ENCODE measurements at places on chromosomes 3 and 15.
A peak's percentile ranks its signal among the peaks of the same experiment; 100 is the strongest.

- no peak for DNase-seq
Measured at GRCh38 chr15:52558196-52558595, 10.6 kb downstream of the ARPP19 start.

- no peak for DNase-seq
Measured at GRCh38 chr3:45105855-45106671, 40.1 kb downstream of the CDCP1 start.

GRCh38 chr3:39970982-39971381, 161.6 kb downstream of the MYRIP start:
- DNase-seq, result no peak

GRCh38 chr3:9105421-9105820, 142.1 kb upstream of the RAD18 start:
- DNase-seq, result no peak

GRCh38 chr3:115469649-115470048, 153.7 kb upstream of the GAP43 start:
- no peak for DNase-seq

GRCh38 chr3:128875556-128876120, 3.8 kb upstream of the ACAD9 start:
- DNase-seq, result no peak

GRCh38 chr3:53109190-53109589, 21.0 kb downstream of the RFT1 start:
- no peak for DNase-seq

- DNase-seq, result no peak
Measured at GRCh38 chr15:27679731-27680471, 419.2 kb downstream of the OCA2 start.

- DNase-seq, result no peak
Measured at GRCh38 chr3:194395778-194396538, 3.1 kb downstream of the GP5 start.

DNA sequence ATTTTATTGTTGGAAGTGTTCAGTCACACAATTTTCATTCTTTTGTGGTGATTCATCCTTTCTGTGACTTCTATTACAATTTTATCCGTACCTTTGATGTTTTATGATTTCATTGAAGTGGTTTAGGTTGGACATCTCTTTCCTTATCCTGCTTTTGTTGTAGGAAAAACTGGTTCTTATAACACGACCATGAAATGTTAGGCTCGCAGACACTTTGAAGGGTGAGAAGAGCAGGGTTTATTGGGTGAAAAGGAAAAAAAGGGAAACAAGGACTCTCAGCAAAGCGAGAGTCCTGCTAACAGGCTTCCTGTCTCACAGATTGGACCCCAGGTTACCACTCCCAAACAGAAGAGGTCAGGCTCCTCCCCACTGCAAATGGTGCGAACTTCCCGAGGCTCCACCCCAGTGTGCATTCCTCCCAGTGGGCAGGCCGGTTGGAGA, 257.4 kb downstream of the STXBP5L start:
- DNase-seq, result no peak

DNA sequence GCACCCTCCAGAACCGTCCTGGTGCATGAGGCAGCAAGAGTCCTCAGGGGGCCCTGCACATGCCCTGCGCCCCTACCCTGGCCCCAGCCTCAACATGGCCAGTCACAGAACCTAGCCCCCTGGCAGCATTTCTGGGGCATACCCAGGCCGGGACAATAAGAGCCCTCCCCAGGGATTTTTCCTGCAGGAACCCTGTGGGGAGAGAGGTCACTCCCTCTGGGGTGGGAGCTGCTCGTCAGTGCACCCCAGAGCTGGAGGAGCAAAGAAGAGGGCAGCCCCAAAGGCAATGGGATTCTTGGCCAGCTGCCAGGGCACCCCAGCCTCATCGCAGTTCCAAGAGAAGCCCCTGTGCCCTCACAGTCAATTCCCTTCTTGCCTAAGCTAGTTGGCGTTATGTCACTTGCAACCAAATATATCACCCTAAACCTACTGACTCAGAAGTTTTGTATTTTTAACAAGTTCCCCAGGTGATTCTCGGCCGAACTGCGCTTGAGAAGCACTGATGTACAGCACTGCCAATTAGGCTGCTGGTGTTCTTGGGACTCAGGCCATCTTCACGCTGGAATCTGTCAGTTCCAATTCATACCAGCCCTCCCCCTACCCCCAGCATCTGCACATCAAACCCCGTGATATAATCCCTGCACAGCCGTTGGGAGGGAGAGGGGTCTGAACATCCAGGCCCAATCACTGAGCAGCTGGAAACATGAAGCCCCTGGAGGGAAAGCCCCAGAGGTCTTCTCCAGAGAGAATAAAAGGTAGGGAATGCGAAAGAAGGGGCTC, 87.5 kb upstream of the PRR20G start:
- no peak for DNase-seq

GRCh38 chr3:77348244-77348855, 308.5 kb downstream of the ROBO2 start:
- no peak for DNase-seq

- DNase-seq, result no peak
Measured at GRCh38 chr15:25795712-25796111, 67.4 kb downstream of the ATP10A start.

DNA sequence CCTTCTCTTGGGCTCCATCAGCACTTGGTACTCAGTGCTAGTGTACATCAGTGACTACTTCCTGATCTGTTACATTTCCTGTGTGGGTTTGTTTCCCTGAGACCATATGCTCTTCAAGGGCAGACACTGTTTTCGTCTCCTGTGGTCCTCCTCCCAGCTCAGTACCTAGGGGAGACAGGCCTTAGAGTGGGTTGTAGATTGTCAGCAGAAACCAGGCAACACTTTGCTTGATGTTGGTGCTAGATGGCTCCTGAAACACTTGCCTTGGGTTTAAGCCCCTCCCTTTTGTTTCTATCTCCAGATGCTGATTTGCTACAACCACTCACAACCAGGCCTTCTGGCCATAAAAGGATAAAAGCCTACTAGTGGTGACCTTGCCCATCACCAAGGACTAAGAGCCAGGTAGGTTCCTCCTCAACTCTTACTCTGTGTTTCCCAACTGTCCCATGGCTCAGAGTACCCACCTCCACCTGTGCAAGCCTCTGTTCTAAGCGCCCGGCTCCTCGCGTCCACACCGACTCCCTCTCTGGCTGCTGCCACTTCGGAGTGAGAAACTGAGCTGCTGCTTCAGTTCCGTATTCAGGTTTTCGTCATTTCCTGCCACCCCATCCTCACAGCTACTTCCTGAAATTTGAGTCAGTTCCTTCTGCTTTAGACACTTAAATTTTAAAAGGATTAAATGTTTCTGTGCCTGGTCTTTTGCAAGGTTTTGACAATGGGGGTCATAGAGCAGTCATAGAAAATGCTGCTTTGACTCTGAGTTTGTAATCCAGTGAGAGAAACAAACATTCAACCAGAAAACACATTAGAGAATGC, at the start of gene HCLS1:
Gene HCLS1, minus strand, starts transcription at position 548 of the 816 bp plus-strand sequence. CDS start 2,556 bp downstream, outside the sequence.
- DNase-seq, result peak; percentile 74

- DNase-seq, result no peak
Measured at GRCh38 chr3:63791974-63792373, 27.1 kb upstream of the C3orf49 start.

- no peak for DNase-seq
Measured at GRCh38 chr15:70815604-70816003, 38.4 kb downstream of the LARP6 start.

- no peak for DNase-seq
Measured at GRCh38 chr15:70714565-70714964, 48.8 kb downstream of the UACA start.

DNA sequence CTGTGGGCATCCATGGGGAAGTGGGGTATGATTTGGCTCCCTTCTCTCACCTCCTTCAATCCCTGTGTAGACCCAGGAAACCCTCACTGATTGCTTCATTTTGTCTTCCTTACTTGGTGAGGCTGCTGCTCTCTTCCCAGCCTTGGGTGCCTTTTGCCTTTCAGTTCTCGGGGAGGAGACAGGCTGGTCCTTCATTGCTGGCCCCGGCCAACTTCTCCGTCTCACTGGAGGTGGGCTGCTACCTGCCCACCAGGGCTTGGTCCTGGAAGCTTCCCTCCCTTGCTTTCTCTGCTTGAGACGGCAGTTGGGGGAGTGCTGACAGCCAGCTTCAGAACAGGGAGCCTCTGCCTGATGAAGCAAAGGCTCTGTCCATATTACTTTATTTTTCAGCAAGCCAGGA, 4.7 kb downstream of the FOXL2 start:
- no peak for DNase-seq

DNA sequence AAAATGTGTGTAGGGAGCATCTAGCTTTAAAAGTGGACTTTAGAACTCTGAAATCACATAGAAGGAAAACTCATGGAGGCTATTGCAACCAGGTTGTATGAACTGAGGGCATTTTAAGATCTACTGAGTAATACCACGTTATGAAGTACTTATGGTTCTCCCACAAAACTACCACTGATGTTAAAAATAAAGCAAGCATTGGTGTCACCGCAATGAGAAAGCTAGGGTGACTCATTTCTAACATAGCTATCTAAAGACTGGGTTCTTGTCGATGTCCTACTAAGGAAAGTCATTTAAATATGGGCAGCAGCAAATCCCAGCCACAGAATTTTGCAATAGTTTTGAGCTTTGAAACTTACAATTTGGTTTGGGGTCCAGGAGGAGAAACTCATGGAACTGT, 584.8 kb downstream of the DIPK2A start:
- DNase-seq, result no peak

- no peak for DNase-seq
Measured at GRCh38 chr3:58095603-58096138, 87.4 kb downstream of the FLNB start.

GRCh38 chr15:100134089-100134583, 207.6 kb downstream of the ADAMTS17 start:
- no peak for DNase-seq

GRCh38 chr3:86175051-86175536, 815.9 kb downstream of the VGLL3 start:
- DNase-seq, result no peak

DNA sequence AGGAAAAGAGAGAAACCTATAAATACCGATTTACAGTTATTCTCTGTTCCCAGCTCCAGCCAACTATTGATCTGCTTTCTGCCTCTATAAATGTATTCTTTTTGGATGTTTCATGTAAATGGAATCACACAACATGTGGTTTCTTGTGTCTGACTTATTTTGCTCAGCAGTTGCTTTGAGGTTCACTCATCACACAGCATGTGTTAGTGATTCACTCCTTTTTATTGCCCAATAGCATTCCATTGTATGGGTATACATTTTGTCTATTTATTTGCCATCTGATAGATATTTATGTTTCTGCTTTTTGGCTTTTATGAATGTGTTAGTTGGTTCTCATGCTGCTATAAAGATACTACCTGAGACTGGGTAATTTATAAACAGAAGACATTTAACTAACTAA, 23.6 kb downstream of the CCR1 start:
- DNase-seq, result no peak

DNA sequence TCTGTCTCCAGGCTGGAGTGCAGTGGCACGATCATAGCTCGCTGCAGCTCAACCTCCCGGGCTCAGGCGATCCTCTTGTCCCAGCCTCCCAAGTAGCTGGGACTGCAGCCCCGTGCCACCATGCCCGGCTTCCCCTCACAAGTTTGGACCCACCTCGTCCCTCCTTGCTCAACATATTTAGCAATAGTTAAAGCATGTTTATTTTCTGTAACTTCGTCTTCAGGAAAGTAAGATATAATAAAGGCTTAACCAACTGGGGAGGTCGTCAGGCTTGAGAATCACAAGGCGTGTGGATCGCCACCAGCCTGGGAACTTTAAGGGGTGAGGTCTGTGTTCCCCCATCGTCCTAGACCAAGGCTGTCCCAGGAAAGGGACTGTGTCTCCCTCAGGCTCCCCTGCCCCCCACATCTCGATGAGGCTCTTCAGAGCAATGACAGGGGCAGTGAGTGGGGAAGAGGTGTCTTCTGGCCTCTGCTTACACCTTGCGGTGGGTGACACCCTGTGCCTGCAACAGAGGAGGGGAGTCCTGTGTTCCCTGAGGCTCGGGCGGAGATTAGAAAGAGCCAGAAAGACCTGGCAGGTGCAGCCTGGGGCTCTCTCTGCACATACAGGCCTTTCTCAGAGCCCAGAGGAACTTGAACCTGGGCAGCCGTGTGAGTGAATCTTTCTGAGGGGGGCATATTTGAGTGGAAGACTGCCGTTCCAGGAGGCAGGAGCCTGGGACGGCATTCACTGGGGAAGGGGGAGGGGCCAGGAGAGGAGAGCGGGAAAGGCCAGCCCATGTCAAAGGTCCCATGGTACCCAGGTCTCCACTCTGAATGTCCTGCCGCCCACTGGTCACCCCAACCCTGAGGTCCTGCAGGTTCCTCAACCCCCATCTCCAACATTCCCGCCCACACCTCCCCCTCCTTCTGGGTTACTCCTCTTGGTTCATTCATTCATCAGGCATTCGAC, 152.3 kb downstream of the SMAD6 start:
- DNase-seq, result no peak

DNA sequence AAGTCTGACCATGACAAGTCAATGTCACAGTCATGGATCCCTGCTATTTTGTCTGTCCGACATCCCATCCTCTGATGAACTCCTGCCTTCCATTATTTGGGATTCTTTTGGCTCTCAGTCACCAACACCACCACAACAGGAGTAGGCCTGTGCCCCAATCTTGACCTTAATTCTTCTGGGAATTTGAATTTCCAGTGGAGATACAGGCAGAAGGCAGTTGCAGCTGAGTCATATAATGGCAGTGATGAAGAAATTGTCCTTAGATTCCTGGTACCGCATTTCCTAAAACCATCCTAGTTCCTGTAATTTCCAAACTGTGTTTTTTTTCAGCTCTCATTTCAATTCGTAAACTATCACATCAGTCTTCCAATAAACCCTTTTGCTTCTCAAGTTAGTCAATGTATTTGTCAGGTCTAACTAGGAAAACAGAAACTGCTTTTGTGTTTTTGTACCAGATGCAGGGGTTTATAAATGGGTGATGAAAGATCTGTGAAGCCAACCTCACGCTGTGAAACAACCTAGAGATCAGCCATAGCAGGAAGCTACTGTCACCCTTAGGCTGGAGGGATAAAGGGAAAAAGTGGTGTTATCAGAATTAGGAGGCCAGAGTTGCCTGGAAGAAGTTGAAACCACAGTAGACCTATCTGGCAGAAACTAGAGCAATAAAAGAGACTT, 126.3 kb upstream of the TMEM108 start:
- DNase-seq, result no peak

GRCh38 chr3:108001457-108001856, 89.4 kb downstream of the CD47 start:
- DNase-seq, result no peak

DNA sequence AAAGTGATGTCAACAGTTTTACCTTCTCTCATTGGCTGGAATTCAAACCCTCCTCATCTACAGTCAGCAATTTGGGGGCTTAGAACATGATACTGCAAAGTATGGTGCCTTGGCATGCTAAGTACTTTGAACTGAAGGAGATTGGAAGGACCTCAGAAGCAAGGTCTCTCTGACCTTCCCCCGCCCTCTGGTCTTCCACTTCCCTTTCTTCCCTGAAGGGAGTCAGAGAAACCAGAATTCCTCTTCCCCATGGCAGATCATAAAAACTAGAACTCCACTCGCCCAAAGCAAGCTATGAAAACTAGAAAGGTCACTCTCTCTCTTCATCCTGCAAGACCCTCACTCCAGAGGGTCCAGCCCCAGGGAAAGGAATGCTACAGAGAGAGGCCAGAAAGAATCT, 64.2 kb downstream of the CD200R1L start:
- DNase-seq, result no peak

- DNase-seq, result no peak
Measured at GRCh38 chr3:116246406-116246980, 198.8 kb downstream of the LSAMP start.

- no peak for DNase-seq
Measured at GRCh38 chr15:33226559-33227181, 32.2 kb upstream of the FMN1 start.

All from memory B cell (primary cell).